ENCODE measurements at places on chromosomes 2 and 18.

GRCh38 chr2:150697596-150697995, 210.1 kb upstream of the RND3 start:
- no peak for DNase-seq

DNA sequence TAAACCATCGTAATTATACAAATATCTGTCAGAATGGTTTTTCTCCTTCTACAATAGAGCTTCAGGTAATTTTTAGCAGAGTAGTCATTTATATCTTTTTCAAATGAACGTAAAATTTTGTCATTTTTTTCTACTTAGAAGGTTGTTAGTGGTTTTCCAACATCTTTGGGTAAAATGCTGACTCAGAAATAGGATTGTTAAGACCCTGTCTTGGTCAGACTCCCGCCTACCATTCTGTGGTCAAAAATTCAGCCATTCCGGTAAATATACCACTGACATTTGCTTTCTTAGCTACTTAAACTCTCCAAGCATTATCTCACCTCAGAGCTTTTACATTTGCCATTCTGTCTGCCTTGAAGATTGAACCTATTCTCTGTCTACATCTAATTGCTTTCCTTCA, 154.1 kb upstream of the CDH19 start:
- no peak for DNase-seq

GRCh38 chr2:1626271-1626681, 118.0 kb downstream of the PXDN start:
- no peak for DNase-seq

- DNase-seq, result no peak
These were observed 151.9 kb upstream of the SKOR2 start for GRCh38 chr18:47403317-47403716.

GRCh38 chr2:196489371-196489770, 150.1 kb upstream of the CCDC150 start:
- DNase-seq, result no peak

GRCh38 chr2:7348761-7349160, 431.5 kb downstream of the RNF144A start:
- DNase-seq, result no peak

DNA sequence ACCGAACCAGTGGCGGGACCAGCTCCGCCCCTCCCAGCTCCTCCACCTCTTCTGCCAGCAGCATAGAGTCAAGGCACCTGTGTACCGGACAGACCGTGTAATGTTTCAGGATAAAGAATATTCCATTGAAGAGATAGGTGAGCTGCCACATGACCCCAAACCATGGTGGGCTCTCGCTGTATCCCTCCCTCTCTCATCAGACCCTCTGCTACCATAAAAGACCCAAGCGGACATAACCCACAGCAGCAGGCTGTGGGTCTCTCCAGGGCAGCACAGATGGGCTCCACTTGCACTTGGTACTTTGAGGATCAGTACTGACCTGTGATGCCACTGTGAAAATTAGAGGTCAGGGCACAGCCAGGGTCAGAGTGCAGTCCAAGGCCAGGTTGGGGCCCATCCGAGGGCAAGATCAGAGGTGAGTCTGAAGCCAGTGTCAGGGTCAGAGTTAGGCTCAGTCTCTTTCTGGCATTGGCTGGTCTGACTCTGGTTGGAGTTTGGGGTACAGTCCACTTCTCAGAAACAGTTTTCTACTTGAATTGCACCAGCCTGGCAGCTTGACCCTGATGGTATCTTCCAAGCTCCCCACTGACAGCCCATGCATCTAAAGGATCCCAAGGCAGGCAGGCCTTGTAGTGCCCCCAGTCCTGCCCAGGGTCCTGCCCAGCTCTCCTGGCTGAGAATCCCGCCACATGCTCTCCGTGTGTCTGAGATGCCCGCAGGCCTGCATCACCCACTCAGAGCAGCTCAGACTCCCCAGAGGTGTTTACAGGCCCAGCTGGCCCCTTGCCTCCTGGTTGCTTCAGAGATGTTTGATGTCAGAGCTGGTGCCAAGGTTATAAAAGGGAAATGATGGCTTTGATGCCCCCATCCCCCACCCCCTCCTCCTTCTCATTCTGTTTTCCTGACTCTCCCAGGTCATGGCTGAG, 212.1 kb downstream of the DYSF start:
- DNase-seq, result no peak

GRCh38 chr2:159738509-159739390, 26.4 kb downstream of the MARCHF7 start:
- DNase-seq, result no peak

DNA sequence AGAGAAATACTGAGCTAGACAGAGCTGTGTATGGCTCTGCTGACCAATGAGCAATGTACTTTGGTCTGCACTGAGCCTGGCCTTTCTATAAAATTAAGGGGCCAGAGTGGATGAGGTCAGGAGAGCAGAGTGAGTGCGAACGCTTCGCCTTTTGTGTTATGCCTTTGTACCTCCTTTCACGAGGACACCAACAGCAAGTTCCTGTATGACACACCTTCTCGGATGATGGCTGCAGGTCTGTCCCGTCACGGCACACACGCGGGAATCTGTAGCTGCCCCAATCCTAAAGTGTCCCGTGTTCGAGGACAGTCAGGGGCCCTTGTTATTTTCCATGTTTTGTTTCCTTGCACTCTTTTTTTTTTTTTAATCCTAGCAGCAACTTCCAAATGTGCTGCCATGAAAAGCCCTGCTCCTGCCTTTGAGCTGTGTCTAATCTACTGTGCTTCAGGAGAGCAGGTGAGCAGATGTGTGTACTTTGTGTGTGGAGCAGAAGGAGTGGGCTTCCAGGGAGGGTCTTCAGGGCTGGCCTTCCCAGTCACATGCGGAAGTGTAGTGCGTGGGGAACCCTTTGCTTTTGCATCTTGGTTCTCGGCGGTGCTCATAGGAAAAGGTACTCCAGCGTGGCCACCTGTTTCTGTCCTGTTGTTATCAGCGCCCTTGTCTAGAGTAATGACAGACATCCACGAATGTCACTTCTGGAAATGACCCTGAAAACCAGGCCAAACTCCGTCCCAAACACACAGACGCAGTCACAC, 213.2 kb downstream of the NDUFA10 start:
- DNase-seq, result no peak

DNA sequence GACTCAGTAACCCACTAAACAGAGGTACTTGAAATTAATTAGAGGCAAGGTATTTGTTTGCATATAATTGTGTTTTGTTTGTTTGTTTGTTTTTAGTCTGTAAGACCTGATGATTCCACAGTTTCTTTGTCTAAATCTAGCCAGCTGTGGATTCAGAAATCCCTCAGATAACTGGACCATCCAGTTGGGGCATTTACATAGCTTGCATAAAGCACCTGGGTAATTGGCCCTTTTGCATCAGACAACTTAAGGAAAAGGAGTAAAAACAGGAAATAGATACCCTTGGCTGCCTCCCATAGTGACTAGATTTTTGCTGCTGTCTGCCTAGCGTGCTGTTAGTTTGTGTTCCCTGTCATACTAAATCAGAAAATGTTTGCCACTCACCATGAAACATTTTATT, 46.6 kb upstream of the XIRP2 start:
- DNase-seq, result no peak

DNA sequence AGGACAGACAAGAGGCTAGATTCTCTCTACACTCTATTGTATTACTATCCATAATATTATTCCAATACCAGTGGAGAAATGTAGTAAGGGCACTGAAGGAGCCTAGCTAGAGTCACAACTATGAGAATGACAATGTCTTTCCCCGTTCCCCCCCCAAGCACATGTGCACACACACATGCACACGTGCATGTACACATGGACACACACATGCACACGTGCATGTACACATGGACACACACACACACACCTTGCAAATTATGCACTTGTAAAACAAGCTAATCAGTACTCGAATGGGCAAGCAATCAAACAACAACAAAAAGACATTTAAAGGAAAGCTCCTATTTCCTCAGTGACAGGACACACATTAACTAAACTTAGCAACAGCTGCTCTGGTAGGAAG, 65.2 kb downstream of the INSIG2 start:
- no peak for DNase-seq

GRCh38 chr2:234950730-234951663, 820 bp upstream of the SH3BP4 start:
- no peak for DNase-seq

DNA sequence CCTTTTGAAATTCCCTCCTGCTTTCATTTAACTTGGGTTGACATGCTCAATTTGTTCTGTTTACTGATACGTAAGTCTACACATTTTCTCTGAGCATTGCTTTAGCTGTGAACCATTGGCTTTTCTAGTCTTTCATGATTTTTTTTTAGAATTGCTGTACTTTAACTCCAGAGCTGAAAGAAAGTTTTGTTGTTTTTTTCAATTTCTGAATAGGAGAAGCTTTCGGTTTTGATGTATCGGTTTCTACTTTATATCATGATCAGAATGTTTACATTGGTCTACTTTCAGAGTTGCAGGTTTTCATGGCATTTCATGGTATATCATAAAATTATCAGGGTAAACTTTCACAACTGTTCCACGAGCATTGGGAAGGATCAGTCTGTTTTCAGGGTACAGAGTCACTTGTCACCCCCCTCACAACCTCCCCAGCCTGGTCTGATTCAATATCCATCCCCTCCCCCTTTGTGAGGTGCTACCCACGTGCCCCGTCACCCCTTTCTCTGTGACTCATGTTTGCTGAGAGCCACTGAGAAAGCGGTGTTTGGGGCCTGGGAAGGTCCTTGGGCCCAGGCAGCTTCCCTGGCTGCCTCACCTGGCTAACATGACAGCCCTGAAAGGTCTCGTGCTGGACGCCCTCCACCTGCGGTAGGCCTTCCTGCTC, 7.0 kb downstream of the ASTL start:
- DNase-seq, result no peak

- DNase-seq, result no peak
These were observed 203.5 kb upstream of the TWIST2 start for GRCh38 chr2:238644095-238645081.

DNA sequence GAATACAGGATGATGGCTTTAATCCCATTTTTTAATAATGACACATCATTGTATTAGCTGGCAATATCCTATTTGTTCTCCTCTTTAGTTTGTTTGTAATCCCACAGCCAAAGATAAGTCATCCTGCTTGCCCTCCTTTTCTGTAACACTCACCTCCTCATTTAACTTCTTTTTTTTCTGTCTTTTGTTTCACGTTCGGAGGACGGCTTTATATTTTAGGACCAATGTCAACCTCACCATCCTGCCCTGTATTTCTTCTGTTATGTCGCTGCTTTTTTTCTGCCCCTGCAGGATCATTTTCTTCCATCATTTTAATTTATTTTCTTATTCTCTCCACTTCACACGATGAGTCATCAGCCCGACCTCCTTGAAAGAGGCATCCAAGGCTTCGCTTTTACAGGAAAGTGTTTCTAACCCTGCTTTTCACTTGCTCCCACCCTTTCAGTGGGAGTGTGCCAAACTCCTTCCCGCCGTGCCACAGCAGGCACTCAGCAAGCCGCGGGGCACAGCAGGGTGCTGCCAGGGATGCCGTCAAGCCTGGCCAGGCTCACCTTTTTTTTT, 11.4 kb downstream of the RAB31 start:
- no peak for DNase-seq

DNA sequence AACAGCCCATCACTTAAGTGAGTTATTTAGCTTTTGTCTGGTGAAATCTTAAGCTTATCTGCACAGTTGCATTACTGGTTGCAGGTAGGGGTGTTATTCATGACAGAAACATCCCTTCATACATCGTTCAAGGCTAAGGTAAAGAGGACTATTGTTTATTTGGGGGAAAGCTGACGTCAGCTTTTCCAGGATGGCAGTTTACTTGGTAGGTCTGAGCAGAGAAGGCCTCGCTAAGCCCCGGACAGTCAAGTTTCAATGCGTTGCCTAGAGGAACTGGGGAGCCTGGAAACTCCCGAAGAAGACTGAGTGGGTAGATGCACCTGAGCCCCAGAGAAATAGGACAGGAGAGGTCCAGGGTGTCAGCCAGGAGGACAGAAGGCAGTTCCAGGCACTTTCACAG, 2.2 kb downstream of the RNU4ATAC start:
- no peak for DNase-seq

DNA sequence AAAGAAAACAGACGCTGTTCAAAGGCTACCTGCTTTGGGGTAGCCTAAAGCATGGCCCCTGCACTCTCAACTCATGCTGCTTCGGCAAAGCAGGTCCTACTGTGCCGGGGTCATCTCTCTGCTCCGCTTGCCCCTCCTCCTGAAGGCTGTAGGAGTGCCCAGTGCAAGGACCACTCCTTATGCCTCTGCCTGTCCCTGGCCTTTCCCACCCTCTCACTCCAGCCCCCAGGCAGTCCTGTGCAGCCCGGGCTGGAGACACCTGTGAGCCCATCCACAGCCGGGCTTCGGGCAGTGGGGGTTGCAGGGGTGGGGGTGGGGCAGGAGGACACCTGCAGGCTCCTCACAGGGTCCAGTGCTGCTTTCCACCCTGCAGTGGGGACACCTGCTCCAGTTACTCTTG, 69.1 kb downstream of the ACKR3 start:
- DNase-seq, result no peak

DNA sequence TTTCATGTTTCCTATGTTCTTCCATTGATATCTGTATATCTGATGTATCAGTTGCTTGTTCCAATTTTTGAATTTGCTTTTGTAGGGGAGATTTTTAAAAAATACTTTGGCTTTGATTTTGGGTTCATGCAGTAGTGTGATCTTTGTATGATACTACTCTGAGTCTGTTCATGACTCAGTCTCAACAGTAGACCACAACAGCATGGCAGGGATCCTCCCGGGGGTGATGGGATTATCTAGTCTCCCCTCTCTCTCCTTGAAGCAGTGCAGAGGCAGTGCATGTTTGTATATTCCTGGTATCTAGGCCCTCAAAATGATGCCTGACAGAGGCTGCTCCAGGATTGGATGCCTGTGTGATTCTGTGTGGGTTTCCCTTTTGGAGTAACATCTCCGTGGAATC, 55.3 kb downstream of the G6PC2 start:
- no peak for DNase-seq

- DNase-seq, result no peak
These were observed 3.3 kb downstream of the RNF125 start for GRCh38 chr18:32021756-32022564.

DNA sequence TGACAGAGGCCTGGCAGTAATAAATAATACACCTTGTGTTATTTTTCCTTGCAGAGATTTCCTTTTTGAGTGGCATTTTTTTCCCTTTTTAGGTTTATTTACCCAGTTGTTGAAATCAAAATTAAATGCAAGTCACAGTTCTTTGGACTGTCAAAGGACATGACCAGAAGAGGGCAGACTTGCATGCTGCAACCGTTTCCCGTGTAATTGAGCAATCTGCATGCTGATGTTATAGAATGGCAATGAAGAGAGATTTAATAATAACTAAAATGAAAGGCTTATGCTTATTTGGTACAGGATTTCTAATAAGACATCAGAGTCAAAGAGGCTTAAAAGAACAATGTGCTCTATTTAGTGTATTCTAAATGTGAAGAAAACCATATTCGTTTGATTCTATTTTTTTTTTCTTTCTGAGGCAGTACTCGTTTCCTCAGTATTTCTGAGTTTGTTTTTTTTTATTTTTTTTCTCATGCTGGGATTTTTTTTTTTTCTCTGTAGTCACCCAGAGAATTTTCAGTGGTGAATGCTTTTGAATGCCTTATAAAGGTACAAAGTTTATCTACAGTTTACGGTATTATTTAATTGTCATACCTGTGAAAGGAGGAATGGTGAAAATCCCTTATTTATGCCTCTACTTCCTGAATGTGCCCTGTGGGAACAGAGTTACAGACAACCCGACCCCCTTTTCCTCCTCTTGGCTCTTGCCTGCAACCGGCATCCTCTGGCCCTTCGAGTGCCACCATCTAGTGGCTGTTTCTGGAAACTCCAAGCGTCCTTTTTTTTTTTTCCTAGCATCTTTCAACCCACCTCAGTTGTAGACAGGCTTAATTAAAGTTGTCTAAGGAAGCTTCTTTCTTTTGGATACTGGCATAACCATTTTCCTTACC, 368.5 kb downstream of the LRRTM1 start:
- DNase-seq, result no peak
